Activated CD8-positive, alpha-beta memory T cell treated with anti-CD3 and anti-CD28 coated beads, Interleukin-2, amount 10 ng/mL, durations not matched to agents 7 days and 5 days (primary cell): ENCODE measurements at places on chromosomes 2 and 18. TPM values are rescaled to one million over a fixed set of nuclear protein-coding genes. Genes with fewer than 3 reads are reported as not detected.

The CHST10 gene
- total RNA-seq = 8.5 TPM

The HOXD12 gene
- not detected for total RNA-seq

The FAM161A gene
- total RNA-seq = 4.8 TPM

The PLGLB1 gene
- total RNA-seq = 4.4 TPM

The IL36G gene
- total RNA-seq = not detected

The C1GALT1C1L gene
- total RNA-seq = 0.19 TPM

The KHK gene
- 8.8 TPM for total RNA-seq

The C2orf80 gene
- not detected for total RNA-seq

The FMNL2 gene
- total RNA-seq = 0.26 TPM

The CERKL gene
- not detected for total RNA-seq
